ENCODE measurements at places on chromosomes 12 and 14. TPM values are rescaled to one million over a fixed set of nuclear protein-coding genes. Genes with fewer than 3 reads are reported as not detected.

DNA sequence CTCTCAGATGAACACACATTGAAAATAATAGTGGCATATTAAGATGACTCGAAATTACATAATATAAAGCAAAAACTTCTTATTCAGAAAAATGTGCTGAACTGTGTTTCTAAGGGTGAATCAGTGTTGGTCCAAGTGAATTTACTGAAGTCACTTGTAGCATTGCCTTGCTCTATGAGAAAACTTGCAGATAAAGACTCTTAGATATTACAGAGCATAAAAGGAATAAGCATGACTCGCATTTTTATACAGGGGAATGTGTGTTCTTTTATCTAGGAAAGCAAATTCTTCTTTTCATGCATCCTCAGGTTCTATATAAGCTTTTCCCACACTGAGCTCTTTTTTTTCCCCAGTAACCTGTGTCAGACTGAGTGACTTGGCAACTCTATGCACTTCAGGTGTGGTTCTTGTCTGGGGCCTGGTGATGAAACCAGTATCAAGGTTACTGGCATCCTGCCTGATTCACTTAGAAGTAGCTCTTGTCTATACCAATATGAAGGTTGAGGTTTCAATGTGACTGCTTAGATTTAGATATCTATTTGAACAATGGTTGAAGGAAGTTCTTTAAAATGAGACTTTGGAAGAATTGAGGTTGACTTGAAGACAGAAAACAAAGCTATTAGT lies 76.1 kb downstream of the OTOGL start:
- no peak for DNase-seq

GRCh38 chr14:93033084-93033982 lies 82.4 kb downstream of the ITPK1 start:
- DNase-seq, result no peak

DNA sequence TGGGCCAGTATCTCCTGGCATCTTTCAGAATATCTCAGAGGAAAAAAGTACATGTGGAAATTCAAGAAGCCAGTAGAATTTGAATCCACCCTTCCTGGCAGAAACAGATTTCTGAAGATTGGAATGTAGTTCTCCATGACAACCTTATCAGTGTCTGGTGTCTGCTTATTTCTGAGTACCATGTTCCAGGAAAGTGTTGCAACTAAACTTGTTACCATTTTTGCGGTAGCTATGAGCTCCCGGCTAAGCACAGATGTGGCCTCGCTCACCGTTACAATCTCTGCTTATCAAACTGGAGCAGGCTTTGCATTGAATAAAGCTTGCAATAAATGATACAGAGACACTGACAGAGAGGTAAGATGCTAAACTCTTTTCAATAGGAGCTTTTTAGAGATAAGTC lies 13.0 kb upstream of the ITPR2 start:
- DNase-seq, result no peak

DNA sequence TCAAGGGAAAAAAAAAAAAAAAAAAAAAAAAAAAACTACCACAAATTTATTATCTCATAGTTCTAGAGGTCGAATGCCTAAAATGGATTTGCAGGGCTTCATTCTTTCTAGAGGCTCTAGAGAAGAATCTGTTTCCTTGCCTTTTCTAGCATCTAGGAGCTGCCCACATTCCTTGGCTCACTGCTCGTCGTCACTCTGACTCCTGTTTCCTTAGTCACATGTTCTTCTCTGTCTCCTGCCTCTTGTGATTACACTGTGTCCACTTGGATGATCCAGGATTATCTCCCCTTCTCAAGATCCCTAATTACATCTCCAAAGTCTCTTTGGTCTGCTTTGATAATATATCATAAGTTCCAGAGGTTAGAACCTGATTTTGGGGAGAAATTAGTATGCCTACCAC lies 88.7 kb downstream of the HECTD1 start:
- no peak for DNase-seq

GRCh38 chr14:37550511-37550910 lies 44.5 kb downstream of the FOXA1 start:
- no peak for DNase-seq

DNA sequence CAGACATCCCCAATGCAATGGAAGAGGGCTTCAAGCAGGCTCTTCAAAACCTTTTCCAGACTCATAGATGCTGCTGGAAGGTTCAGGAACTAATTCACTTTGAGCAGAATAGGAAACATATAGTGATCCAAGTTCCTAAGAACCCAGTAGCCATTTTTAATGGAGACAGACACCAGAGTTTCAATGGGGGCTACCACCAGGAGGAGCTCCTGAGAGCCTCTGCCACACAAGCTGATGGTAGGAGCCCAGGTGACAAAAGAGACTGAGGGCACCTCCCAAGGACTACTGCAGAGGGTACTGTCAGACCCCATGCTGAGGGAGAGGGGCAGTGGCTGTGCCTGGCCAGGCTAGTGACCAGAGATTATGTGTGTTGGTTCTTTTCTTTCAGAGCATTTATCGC lies 45.9 kb downstream of the IFNG start:
- no peak for DNase-seq

DNA sequence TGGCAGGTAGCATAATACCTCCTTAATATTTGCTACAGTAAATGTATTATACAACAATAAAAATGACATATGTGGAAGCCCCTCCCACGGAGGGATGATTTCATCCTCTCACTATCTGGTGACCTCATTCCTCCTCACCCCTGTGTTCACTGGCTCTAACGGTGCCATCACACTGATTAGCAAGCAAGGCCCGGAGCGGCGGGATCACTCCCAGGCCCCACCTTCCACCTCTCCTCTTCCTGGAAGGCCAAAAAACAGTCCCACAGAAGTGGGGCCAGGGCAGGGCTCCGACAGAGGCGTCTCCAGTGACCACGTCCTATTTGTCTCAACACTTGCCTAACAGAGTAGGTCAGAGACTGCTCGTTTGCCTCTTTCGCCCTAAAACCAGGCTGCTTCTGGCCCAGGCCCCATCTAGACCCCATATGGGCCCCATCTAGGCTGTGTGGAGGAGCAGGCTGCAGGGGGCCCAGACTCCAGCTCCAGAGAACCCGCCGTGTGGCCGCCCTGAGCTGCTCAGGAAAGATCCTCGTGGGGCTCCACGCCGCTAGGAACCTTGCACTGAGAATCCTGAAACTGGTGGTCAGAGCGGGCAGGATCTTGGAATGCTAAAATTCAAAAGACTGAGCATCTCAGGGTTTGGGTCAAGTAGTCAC lies 3.7 kb downstream of the SELPLG start:
- no peak for DNase-seq

- DNase-seq, result no peak
Measured at GRCh38 chr14:24072881-24073877, 1.8 kb downstream of the CPNE6 start.

GRCh38 chr12:123846340-123846739 lies 84.2 kb downstream of the DNAH10 start:
- no peak for DNase-seq

DNA sequence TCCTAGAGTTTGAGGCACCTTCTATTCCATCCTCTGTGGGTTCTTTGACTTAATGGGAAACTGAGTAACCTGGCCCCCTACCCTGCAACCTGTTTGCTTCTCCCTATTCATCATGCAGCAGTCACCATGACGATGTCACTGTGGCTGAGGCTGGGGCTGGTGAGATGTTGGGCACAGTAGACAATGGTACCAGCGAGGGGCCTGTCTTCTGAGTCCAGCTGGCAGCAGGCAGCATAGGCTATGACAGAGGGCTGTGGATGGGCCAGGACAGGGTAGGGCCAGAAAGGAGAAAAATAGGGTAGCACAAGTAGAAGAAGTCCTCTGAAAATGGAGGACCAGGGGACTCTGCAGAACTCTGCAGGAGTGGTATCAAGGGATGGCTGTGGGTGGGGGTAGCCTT lies 2.0 kb downstream of the CIROP start:
- DNase-seq, result no peak

- DNase-seq, result no peak
Measured at GRCh38 chr12:64480148-64480547, 28.2 kb downstream of the TBK1 start.

DNA sequence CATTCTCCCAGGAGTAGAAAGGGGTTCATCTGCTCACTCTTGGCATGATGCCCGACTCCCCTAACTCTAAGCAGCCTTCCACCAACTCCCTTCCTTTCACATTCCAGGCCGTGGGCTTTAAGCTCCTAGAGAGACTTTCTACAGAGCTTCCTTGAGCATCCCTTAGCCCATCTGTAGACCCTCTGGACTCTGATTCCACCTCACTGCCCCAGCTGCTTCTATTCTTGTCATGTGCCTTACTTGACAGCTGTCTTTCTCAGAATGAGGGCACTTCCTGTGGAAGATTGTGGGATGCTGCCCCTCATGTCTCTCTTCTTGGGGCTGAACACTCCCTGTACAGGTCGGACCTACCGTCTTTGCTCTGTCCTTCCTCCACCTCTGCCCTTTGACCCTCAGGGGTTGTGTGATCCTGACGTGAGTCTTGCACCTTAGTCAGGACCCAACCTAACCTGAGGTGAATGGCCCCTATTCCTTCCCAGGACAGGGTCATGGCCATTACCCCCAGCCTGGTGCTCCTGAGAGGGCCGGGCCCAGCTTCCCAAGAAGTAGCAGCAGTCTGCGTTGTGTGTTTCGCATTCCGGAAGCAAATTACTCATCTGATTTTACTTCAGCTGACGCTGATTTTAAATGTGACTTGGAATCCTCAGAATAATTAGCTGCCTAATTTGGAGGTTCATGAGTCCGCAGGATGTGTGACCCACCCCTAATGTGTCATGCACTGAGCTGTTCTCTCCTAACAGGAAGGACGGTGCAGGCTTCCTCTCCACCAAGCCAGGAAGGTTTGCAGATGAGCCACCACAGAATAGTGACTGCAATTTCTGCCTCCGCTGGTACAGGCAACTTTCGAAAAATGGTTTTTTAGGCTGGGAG lies 2.7 kb upstream of the GALNT6 start:
- DNase-seq, result no peak

DNA sequence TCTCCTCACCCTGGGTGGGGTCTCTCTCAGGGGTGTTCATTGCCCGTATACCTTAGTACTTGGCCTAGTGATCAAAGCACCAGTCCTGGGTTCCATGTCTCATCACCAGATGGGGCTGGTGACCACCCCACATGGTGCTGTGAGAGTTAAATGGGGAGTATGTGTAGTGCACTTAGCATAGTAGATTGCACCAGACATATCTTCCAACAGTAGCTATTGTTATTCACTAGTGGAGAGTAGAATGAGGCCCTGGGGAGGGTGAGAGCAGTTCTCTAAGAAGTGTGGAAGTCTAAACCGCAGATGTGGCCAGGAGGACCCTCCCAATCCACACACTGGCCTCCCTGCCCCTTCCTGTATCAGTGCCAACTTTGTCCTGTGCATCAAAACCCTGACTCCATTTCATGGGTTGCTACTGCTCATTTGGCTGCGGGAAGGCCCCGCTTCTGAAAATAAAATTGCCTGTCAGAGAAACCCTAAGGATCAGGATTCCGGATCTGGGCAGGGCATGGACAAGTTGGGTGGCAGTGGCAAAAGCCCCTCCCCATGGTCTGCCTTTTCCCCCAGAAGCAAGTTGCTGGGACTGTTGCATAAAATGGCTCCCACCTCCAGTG lies 4.4 kb downstream of the CD9 start:
- DNase-seq, result no peak

DNA sequence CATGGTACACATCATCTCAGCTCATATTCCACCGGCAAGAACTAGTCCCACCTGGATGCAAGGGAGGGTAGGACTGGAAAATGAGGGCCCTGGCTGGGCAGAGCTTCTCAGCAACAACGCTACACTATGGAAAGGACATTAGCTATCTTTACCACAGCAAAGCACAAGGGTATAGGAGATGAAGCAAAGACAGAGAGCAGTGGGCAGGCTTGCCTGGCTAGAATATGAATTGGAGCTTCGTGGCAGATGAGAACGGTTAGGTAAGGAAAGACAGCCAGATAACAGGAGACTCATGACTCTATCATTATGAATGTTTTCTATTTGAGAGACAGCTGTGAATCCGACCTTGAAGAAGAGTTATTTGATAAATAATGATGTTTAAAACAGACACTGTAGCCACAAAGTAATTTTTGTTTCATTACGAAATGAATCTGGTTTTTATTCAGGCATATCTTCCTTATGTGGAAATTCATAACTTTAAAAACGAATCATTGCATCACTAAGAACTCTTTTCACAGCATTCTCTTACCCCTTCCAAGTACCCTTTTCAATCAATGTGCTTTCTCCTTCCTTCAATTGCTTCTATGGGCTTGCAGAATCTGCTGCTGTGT lies 59.1 kb upstream of the PCED1B start:
- DNase-seq, result no peak

GRCh38 chr14:91728616-91729183 lies 3.2 kb downstream of the CATSPERB start:
- DNase-seq, result no peak

DNA sequence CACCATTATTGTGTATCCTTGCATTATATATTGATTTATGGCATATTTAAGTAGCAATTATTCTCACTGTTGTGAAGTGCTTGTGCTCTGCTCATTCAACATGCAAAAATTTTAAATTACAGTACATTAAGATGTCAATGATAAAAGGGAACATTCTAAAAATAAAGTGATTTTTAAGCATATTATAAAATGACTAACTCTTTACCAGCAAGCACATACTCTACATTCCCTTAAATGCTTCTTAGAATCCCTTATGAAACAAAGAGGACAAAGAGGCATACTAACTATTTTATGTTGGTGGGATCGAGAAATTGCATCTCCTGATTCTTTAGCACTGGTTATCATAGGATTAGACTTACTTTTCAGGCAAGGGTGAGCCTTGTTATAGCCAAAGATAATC lies 46.6 kb upstream of the ZDHHC17 start:
- DNase-seq, result no peak

DNA sequence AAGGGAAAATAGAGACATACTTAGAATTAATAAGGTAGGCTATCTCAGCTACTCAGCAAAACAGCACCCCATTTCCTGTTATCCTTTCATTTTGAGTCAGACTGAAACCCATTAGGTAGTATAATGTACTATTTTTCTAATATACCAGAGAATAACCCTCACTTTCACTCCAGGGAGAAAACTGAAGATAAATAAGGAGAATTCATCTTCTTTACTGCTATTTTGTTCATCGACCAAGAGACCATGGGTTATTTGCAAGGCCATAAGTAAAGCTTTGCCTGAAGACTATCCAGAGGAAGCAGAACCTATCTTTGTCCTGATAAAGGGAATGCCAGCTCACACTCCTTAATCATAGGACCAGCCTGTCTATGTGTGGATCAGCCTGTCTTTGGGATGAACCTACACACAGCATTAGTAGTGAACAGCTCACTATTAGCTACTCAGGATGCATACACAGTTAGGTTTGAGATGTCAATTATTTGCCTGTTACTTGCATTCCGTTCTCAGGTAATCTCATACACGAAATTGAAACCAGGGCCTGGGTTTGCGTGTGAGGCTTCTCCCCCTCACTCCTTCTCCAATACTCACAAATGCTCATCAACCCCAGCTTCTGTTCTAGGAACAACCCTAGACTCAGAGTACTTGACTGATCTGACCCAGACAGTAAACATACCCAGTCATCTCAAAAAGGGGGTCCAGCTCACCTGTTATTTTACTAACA lies 124.4 kb downstream of the DAD1 start:
- no peak for DNase-seq

GRCh38 chr12:132282950-132283771 lies 46.2 kb downstream of the GALNT9 start:
- DNase-seq, result no peak

Gene PCBP2
- polyA plus RNA-seq, result 1,109 TPM

Gene PRB2
- not detected for polyA plus RNA-seq

Gene ZC3H14
- polyA plus RNA-seq, result 108 TPM

Gene MOAP1
- polyA plus RNA-seq, result 48.0 TPM

Gene AACS
- polyA plus RNA-seq, result 22.4 TPM

Gene CCDC196
- polyA plus RNA-seq, result not detected

Gene NRIP2
- polyA plus RNA-seq, result 34.3 TPM

All from right renal cortex interstitium (tissue), 3 donors.